G401 (cell line): ENCODE measurements at places on chromosomes 4 and X. TPM values are rescaled to one million over a fixed set of nuclear protein-coding genes. Genes with fewer than 3 reads are reported as not detected.

- DNase-seq, result no peak
Observed at GRCh38 chr4:7433376-7434140, 1.2 kb downstream of the PSAPL1 start.

- no peak for DNase-seq
Observed at GRCh38 chr4:130044788-130045531, 949.0 kb downstream of the C4orf33 start.

- DNase-seq, result no peak
Observed at GRCh38 chr4:174763454-174764104, 65.5 kb downstream of the GLRA3 start.

- DNase-seq, result no peak
Observed at GRCh38 chr4:7295911-7296660, 103.7 kb downstream of the SORCS2 start.

DNA sequence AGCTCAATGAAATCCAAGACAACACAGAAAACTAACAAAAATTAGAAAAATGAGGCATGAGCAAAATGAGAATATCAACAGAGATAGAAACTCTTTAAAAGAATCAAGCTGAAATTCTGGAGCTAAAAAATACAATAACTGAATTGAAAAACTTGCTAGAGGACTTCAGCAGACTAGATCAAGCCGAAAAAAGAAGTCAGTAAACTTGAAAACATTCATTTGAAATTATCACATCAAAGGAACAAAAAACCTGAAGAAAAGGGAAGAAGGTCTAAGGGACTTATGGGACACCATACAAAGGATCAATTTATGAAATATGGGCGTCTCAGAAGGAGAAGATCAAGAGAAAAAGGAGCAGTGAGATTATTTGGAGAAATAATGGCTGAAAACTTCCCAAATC, 131.3 kb downstream of the PTCHD1 start:
- DNase-seq, result no peak

- no peak for DNase-seq
Observed at GRCh38 chr4:181959121-181959520, 284.1 kb upstream of the TENM3 start.

- no peak for DNase-seq
Observed at GRCh38 chrX:66625525-66625924, 13.4 kb downstream of the EDA2R start.

DNA sequence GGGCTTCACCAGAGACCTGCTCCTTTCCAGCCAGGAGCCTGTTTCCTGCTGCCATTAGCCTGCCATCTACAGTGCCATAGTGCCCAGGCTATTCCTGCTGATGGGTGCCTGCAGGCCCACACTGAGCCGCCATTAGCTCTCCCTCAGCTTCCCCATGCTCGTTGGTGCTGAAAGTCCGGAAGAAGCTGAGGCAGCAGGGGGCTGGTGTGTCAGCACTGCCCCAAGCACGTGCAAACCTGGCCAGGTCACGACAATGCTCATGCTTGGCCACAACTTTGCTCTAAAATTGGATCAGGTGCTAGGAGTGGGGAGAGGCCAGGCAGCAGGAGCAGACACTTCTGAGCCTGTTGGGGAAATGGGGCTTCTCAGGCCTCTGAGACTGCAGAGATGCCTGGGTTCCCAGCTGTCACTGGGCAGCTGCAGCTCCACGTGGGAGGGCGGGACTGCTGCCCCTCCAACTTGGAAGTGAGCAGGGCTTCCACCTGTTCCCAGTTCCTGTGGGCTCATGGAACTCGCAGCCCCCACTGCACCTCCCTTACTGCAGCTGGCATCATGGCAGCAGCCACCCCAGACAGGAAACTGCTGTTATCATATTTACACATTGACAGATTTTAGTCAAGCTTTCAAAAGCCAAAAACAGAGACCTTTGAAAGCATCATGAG, 913.9 kb downstream of the FSTL5 start:
- no peak for DNase-seq

DNA sequence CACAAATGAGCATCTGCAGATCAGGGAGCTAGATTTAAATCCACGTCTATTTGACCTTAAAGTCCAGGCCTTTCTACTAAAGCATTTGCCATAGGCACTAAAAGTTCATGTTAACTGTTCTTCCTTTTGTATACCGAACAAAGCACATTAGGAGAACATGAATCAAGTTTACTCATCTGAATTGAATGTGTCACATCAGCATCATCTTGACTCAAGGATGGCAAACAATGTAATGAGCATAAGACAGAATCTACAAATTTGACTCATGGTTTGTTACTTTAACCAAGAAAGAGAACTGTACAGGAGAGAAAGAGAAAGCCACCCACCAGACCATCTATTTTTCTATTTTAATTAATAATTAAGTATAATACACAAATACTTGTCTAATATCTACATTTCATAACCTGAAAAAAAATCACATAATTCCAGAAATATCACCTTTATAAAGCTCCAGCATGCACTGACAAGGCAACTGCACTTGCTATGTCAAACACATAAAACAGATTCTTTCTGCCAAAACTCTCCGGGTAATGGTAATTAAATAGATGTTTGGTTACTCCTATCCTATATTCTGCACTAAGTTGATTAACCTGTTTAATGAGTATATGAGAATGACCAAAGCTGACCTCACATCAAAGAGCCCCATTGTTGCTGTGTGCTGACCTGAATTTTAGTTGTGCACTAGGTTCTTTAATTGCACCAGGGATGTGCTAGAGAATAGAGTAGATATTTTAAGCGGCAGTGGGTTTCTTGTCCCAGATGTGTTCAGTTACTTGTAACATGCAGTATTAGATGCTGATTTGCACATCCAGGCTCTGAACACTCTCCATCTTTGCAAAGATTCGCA, 42.5 kb upstream of the LEF1 start:
- DNase-seq, result no peak

GRCh38 chrX:39903343-39903742, 194.4 kb downstream of the BCOR start:
- DNase-seq, result no peak

DNA sequence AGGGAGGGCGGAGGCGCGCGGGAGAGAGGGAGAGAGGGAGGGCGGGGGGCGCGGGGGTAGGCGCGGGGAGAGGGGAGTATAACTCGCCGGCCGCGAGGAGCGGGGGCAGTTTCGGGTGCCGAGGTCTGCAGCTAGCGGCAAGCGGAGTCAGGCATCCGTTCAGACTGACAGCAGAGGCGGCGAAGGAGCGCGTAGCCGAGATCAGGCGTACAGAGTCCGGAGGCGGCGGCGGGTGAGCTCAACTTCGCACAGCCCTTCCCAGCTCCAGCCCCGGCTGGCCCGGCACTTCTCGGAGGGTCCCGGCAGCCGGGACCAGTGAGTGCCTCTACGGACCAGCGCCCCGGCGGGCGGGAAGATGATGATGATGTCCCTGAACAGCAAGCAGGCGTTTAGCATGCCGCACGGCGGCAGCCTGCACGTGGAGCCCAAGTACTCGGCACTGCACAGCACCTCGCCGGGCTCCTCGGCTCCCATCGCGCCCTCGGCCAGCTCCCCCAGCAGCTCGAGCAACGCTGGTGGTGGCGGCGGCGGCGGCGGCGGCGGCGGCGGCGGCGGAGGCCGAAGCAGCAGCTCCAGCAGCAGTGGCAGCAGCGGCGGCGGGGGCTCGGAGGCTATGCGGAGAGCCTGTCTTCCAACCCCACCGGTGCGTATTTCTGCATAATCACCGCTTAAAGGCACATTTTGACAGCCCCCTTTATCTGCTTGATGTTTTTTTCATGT, at the start of gene POU4F2:
Gene POU4F2, plus strand, starts transcription at position 108 of the 720 bp plus-strand sequence. Its CDS starts 248 bp downstream, at position 356.
- DNase-seq, result peak; percentile 10

DNA sequence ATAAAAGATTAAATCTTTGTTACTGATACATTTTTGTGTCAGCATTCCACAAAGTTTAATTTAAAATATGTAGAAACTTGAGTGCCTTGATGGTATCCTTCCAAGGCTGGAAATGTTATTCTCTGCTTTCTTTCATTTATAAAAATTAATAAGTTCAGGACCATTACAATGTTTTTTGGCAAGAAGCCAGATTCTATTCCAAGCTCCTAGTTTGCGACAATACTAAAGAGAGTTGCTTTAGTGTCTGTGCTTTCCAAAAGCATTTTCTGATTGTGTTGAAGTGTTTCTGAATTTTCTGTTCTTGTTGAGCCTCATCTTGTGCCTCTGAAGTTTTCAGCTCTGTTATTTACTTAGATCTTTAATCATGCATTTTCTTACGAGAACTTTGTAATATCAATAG, 516.2 kb downstream of the KCTD8 start:
- DNase-seq, result peak; percentile 4

GRCh38 chrX:116384406-116384954, 51.9 kb upstream of the SLC6A14 start:
- DNase-seq, result no peak

DNA sequence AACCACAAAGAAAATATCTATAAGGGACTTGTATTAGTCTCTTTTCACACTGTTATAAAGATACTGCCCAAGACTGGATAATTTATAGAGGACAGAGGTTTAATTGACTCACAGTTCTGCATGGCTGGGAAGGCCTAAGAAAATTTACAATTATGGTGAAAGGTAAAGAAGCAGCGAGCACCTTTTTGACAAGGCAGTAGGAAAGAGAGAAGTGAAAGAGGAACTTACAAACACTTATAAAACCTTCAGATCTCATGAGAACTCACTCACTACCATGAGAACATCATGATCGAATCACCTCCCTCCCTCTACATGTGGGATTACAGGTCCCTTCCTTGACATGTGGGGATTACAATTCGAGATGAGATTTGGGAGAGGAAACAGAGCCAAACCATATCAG, 856.0 kb downstream of the TRAM1L1 start:
- no peak for DNase-seq

DNA sequence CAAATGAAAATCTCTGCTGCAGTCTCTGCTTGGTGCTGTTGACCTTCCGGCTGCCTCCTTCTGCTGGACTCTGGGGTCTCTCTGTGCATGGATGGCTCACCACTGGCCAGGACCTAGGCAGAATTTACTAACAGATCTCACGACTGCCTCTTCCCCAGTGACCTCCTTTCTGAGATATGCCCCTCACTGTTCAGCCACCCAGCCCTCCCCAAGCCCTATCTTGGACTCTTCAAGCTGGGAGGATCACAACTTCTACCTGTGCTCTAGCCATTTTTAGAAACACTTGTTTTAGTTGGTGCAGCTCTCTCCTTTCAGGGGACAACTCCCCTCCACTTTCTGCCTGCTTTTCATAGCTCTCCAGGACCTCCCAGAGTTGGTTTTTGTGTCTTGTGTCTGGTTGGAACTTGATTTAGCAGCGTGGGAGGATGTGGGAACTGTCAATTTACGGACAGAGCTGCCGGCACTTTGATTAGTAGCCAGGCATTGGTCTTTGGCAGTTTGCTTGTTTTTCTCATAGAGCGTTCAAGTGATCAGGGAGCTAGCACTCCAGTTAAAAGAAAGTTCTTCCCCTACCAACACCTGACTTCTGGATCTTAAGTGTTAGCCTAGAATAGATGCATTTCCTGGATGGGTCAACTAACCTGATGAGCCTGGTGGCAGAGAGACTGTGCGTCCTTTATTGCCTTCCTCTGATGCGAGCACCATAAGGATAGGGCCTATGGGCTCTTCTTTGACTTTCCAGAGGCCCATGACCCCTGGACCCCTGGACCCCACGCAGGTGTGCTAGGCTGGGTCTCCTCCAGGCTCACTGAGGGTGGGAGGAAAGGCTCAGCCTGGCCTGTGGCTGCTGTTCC, 6.5 kb downstream of the RGS12 start:
- DNase-seq, result peak; percentile 38

DNA sequence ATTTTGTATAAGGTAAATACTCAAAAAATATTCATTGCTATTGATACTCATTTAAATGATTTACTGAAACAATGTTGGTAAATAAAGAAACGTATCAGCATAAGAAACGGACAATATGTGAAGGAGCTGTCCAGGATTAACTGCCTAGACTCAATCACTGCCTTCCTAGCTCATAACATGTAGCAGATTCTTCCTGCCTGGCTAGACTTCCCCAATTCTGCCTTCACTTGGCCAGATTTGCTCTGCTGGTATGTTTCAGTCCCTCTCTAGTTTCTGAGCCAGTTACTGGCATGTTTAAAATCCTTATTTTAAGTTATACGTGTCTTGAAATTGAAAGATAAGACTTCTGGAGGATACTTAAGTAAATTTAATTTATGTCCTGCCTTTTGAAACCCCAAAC, 740.3 kb downstream of the CENPC start:
- DNase-seq, result no peak

- no peak for DNase-seq
Observed at GRCh38 chrX:9577555-9577954, 112.7 kb downstream of the TBL1X start.

DNA sequence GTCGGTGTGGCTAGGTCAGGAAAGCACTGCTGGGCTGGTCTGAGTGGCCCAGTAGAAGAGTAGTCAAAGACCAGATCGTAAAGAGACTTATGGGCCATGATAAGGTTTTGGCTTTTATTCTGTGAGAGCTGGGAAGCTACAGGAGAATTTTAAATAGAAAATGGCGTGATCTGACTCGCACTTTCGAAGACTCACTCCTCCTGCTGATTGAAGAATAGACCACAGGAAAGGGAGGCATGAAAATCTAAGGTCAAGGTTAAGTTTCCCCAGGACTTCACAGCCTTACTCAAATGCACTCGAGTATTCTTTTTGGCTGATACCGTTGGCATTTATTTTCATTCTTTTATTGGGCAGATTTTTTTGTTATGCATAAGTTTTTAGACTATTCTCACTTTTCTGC, 231.4 kb upstream of the ANKRD50 start:
- DNase-seq, result no peak

DNA sequence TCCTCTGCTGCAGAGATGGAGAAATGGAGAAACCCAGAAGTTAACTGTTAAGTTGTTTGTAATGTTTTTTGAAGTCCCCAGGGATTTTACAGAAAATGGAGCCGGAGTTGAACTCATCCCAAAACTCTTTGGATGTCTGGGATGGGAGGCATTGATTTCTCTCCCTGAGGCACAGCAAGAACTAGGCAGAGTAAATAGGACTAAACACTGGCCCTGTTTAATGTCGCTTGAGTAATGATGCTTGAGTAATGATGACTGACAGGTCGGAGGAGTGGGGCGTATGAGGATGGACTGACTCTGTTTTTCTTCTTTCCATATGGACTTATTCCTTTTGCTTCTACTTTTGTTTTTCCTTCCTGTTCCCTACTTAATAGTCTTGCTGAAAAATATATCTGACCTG, 69.9 kb downstream of the ARHGAP10 start:
- DNase-seq, result no peak

DNA sequence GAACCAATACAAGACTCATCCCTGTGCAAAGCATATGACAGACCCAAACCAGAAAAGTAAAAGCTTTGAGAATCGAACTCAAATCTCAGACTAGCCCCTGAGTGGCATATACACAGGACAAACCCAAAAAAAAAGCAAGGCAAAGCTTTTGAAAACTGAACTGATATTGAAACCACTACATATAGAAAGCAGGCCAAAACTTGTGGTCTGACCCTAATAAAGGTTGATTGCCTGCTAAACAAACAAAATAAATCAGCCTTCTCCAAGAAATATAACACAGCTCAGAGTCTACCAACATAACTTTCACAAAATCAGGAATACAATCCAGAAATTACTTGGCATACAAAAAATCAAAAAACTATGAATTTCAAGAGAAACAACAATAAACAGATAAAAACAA, 40.3 kb downstream of the LRBA start:
- no peak for DNase-seq

CCSER1 gene
- total RNA-seq, result 14.7 and 16.9 TPM in 2 replicates

S100G gene
- not detected in 2 replicates for total RNA-seq

SOWAHD gene
- not detected in 2 replicates for total RNA-seq

RTL3 gene
- total RNA-seq, result not detected in 2 replicates

STBD1 gene
- total RNA-seq, result 0.25 and 0.92 TPM in 2 replicates

CXorf65 gene
- total RNA-seq, result not detected in 2 replicates

CD40LG gene
- total RNA-seq, result not detected in 2 replicates
